ENCODE measurements at places on chromosomes 1 and 21.
A peak's percentile ranks its signal among the peaks of the same experiment; 100 is the strongest.

GRCh38 chr1:58855274-58856165, 71.7 kb upstream of the JUN start:
- DNase-seq, result no peak

- DNase-seq, result no peak
Observed at GRCh38 chr1:53511323-53511932, 52.2 kb downstream of the DMRTB1 start.

GRCh38 chr1:175548774-175549173, 194.6 kb downstream of the TNR start:
- DNase-seq, result no peak

DNA sequence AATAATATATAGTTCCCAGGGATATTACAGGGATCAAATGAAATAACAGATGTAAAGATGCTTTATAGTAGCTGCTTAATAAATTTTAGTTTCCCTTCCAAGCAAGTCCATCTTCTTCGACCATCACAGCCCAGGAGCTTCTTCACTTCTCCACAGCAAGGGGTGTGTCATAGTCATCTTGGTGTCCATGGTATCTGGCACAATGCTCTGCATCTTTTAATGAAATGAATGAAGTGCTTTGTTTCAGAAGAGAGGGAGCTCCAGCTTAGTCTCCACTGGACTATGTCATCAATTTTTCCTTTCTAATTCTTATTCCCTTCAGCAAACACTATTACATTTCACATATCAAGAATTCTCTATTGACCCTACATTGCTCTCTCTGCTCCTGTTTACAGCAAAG, 4.9 kb upstream of the MACF1 start:
- no peak for DNase-seq

GRCh38 chr1:41546833-41547135, 62.3 kb upstream of the EDN2 start:
- no peak for DNase-seq

GRCh38 chr21:36441715-36442114, 38.2 kb downstream of the CLDN14 start:
- DNase-seq, result no peak

DNA sequence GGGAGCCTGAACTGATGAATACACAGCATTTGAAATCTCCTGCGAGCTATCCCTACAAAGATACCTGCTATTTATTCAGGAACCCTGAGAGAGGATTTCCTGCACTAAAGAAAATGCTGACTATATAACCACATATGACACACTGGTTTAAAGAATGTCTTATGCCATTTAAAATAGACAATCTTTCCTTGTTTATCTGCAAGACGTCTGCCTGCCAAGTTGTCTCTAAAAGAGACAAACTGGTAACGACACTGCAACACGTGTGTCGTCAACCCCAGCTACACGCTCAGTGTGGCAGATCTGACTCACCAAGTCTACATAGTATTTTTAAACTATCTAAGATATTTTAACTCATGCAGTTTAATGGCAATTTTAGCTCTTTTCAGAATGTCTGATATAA, 42.7 kb downstream of the APP start:
- no peak for DNase-seq

GRCh38 chr1:31745096-31745945, 18.8 kb downstream of the ADGRB2 start:
- DNase-seq, result no peak

GRCh38 chr1:58592522-58593134, 15.6 kb upstream of the TACSTD2 start:
- no peak for DNase-seq

GRCh38 chr1:185654199-185654951, 79.8 kb upstream of the HMCN1 start:
- no peak for DNase-seq

GRCh38 chr1:221448585-221449175, 293.2 kb downstream of the DUSP10 start:
- no peak for DNase-seq

- DNase-seq, result no peak
Observed at GRCh38 chr1:200453553-200453905, 43.7 kb upstream of the ZNF281 start.

- DNase-seq, result peak; percentile 39
Observed at GRCh38 chr1:13700521-13701270, 708 bp downstream of the PRDM2 start.

Data from activated CD4-positive, CD25-positive, alpha-beta regulatory T cell (primary cell).